ENCODE measurements at places on chromosomes 7 and 10.

DNA sequence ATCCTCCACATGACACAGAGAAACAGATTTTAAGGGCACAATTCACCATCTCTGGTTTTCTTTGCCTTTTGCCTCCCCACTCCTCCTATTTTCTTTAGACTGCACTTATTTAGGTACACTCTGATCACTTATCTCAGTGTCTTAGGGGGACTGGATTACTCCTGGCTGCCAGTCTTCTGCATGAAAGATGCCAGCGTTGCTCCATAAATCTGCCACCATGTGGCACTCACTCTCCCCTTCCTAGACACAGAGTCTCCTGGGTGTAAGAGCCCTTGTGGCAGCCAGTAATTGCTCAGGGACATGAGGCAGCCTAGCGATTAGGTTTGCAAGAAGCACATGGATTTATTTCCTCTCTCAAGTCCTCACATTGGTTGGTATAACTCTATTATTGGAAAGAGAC, 34.5 kb upstream of the RBM20 start:
- DNase-seq = no peak

- no peak for DNase-seq
These were observed 8.7 kb downstream of the VIPR2 start for GRCh38 chr7:159136013-159136412.

- no peak for DNase-seq
These were observed 258.1 kb downstream of the RPS24 start for GRCh38 chr10:78291722-78292121.

GRCh38 chr10:67815571-67816059, 22.4 kb downstream of the DNAJC12 start:
- DNase-seq = no peak

DNA sequence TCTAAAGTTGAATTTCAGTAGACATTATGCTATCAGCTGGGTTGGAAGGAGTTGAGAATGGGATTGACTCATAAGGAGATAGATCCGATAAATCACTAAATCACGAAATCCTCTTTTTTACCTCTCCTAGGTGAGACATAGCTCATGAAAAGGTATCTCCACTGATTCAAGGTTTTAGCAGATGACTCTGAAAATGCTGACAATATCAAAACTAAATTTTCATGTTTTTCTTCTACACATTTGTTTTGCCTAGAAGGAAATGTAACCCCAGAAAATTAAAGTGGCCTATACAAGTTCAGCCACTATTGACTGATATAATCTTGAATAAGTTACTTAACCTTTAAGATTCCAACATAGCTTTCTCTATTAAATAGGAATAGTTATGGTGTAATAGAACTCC, 82.2 kb upstream of the VWDE start:
- no peak for DNase-seq

DNA sequence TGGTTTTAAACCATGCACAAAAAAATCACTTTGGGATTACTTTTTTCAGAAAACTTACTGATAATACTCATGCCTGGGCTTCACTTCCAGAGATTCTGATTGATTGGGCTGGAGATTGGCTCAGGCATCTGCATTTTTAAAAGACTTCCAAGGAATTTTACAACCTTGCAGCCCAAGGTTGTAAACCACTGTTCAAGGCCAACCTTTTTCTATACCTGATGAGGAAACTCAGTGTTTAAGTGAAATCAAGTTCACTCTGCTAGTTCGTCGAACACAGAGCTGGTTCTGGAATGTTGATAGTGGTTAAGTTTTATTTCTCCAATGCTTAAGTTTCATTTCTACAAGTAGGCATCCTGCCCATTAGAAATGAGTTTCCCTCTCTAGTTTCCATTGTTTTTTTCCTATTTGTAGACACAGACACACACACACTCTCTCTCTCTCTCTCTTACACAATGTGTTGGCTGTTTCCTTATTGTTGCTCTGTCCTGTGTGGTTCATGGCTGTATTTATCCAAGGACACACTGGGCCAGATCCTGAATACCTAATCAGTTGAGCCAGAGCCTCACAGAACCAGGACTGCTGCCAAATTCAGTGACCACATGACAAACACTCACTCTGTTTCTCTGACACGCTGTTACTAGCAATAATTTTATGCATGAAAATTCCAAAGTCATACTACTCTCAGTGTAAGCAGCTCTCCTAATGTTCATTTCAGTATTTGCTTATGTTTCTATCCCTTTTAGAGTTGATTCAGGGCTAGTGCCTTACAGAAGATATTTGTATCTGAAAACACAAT, 3.7 kb upstream of the IFIT1B start:
- peak; percentile 77 for DNase-seq

GRCh38 chr7:26390016-26390415, 98.4 kb downstream of the SNX10 start:
- no peak for DNase-seq

DNA sequence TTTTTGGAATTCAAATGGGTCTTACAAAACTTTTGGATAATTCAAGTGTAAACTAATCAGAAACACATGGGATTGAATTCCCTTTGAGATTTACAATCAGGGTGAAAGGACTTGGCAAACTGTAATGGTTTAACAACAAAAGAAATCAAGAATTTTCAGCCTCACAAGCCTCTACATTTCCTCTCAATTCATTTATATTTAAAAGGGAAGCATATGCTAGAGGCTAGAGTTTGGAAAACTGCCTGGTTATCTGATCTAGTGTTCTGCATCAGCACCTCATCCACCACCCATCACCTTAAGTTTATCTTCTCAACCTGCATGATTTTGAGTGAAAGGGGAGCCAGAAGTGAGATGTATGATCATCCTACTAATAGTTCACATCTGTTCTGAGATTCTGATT, 120.7 kb downstream of the TES start:
- DNase-seq = no peak

GRCh38 chr10:127332631-127333030, 136.2 kb upstream of the INSYN2A start:
- no peak for DNase-seq

- no peak for DNase-seq
These were observed 216.8 kb upstream of the MTPN start for GRCh38 chr7:136193940-136194339.

GRCh38 chr10:68082872-68083271, 7.8 kb upstream of the HERC4 start:
- DNase-seq = peak; percentile 21

DNA sequence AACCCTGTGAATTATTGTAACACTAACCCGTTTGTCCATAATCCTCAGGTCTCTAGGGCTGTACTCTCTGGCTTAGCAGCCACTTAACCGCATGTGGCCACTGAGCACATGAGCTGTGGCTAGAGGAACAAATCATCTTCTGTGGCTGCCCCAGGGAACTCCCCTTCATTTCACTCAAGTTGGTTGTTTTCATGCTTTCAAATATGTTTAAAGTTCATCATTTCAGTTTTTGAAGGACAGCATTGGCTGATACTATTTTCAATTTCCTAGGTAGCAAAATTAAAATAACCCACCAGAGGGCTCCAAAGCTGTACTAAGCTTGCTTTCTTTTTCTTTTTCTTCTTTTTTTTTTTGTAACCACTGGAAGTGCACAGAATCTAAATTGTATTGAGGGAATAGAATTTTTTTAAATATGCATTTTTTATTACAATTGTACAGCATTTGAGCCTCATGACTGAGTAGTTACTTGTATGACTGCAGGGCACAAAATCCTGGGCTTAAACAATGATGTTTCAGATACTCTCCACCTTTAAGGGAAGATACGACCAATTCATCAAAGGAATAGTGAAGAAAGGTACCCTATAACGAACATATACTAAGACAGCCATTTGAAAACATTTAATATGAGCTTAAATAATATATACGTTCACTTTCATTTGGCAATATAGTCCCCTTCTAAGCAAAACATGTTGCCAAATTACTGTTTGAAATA, 38.6 kb downstream of the MRC1 start:
- DNase-seq = peak; percentile 14

- DNase-seq = peak; percentile 41
These were observed 77.6 kb upstream of the SFMBT2 start for GRCh38 chr10:7488418-7488829.

DNA sequence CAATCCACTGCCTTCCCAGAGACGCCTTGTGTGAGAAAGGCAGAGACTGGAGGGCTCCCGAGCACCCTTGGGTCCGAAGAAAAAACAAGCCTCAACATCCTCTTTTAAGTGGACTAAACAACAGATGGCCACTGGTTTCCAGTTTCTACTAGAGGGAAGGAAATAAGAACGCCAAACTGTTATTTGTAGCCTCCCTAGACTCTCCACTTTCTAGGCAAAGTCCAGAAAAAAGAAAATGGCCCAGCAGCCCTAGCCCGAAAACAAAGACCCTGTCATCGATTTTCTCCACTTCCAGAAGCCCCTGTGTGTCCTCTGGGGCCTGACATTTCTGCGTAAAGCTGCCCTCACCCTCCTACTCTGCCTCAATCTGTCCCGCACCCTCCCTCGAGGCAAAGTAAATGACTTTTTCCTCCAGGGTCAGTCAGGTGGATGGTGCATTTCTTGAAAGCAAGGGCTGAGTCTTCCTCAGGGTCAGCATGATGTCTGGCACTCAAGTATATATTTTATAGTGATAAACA, 6.0 kb downstream of the RGS10 start:
- DNase-seq = peak; percentile 17

GRCh38 chr10:18476076-18476647, 175.2 kb downstream of the NSUN6 start:
- DNase-seq = no peak

- DNase-seq = no peak
These were observed 30.4 kb downstream of the RUNDC3B start for GRCh38 chr7:87658553-87658952.

DNA sequence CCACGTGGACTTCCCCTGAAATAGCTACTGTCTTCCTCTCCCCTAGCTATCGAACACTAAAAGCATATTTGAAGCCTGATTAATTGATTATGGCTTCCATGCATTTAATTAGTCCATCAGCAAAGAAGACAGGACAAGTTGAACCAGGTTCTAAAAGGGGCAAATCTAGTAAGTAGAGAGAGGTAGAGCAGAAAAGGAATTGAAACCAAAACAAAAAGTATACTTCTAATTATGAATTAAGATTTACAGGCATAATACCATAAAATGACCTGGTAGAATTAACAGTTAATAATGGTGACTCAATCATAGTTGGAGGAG, 393 bp upstream of the DNAJC1 start:
- no peak for DNase-seq

DNA sequence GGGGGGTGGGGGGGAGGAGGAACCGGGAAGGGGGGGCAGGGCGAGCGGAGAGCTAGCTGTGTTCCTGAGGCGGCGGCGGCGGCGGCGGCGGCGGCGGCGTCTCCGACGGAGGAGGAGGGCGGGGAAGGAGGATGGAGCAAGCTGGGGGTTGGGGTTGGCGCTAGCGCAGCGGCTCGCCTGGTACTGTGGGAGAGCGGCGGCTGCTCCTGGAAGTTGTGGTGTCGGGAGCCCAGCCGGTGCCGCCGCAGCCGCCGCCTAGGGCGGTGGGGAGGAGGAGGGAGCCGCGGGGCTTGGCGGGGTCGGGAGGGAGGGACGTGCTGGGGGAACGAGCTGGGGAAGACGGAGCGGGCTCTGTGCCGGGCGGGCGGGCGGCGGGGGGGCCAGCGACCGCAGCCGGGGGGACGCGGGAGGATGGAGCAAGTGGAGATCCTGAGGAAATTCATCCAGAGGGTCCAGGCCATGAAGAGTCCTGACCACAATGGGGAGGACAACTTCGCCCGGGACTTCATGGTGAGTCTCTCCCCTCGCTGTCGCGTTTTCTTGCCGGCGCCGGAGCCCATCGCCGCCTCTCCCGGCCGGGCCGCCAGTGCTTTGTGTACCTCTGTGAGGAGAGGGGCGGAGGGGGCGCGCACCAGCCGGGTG, at the start of gene PTPN12:
Gene PTPN12, plus strand, starts transcription at position 160 of the 642 bp plus-strand sequence. Its CDS starts 252 bp downstream, at position 412.
- peak; percentile 39 for DNase-seq

DNA sequence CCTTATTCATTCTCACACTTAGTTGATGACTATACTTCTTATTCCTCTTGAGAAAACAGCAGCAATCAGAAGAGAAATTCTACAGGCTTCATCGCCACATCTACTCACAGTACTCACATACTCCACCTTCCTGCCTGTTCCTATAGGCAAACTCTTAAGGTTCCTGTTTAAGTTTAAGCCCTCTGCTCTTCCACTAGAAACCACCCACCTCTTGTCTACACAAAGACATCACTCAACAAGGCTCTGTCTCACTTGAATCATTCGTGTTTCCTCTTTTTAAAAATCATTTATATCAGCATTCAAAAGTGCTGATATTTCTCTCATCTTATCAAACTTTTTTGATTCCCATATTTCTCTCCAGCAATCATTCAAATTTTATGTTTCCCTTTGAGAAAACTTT, 85.5 kb upstream of the ADO start:
- DNase-seq = peak; percentile 66

DNA sequence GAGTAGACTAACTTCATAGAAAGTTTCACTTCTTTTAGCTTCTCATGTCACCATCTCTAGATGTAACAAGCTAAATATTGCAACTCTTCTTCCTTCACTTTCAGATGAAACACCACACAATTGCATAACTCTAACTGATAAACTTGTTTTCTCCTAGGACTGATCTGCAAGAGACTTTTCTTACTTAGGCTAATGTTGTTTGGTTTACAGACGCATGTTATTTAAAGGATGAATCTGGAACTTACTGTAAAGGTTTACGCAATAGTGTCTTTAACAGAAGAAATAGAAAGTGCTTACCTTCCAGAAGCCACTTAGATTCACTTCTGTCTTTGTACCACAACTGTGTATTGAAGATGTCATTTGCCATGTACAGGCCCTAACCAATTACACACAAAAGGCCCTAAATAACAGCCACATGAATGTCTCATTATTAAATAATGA, 22.1 kb upstream of the ZC3HAV1 start:
- DNase-seq = peak; percentile 77

GRCh38 chr7:135597926-135598305, 40.2 kb downstream of the NUP205 start:
- no peak for DNase-seq

- DNase-seq = peak; percentile 42
These were observed 220.3 kb downstream of the PHTF2 start for GRCh38 chr7:78018641-78019446.

- DNase-seq = peak; percentile 23
These were observed 19.5 kb downstream of the COL28A1 start for GRCh38 chr7:7516156-7516555.

DNA sequence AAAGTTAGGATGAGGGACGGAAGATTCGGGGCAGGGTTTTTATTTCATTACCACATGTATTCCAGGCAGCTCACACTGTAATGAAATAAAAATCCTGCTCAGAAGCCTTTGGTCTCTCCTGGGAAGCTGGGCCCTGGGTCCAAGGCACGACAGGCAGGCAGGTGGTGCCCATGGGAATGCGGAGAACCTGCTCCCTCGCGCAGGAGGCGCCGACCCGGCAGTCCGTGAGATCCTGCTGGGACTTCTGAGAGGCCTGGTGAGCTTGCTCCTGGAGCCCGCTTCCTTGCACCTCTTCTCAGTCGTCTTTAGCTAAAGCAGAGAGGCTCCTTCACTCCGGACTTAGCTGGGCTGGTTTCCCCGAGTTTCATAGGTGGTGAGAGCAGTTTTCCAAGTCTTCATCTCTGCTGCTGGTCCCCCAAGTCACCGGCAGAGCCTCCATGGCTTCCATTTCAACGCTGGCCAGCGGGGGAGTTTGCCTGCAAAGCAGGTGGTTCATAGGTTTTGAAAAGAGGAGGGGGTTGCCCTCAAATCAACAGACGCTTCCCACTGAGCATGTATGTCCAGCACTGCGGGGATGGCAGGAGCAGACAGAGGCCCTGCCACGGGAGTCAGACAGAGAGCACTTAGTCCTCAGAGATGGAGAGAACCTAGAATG, 24.5 kb downstream of the IL15RA start:
- DNase-seq = no peak
